ENCODE measurements at places on chromosomes 4 and X.

DNA sequence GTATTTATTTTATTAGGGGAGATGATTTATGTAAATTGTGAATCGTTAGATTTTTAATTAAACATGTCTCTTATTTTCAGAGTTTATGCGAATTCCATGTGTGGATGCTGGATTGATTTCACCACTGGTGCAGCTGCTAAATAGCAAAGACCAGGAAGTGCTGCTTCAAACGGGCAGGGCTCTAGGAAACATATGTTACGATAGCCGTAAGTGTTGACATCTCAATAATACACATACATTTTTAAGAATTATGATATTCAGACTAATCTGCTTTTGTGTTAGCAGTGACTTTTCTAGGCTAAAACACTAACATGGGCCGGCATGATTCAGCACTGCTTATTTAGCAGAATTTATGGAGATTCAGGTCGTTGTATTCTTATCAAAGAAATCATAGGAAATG lies 91.2 kb downstream of the RAP1GDS1 start:
- DNase-seq = no peak

- DNase-seq = no peak
These were observed 12.5 kb downstream of the ZBTB33 start for GRCh38 chrX:120262859-120263708.

DNA sequence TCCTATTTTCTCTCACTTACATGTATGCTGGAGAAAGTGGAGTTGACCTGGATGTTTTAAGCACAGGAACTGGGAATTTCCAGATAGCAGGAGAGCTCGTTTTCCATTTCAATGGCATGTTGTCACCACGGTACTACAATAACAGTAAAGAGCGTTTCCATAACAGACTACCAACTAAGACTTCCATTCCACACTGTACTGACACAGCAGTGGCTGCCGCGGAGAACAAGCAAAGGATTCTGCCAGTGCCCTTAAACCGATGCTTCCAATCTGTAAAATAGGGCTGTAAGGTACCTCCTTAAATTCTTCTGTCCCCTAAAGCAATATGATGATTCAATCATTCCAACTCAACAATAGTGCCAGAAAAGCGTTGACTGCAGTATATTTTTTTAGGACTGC lies 143.9 kb downstream of the KLHL13 start:
- DNase-seq = no peak

GRCh38 chr4:168693750-168694490 lies 197.1 kb downstream of the PALLD start:
- no peak for DNase-seq

- peak; percentile 76 for DNase-seq
These were observed 2.3 kb downstream of the S100P start for GRCh38 chr4:6695660-6696610.

DNA sequence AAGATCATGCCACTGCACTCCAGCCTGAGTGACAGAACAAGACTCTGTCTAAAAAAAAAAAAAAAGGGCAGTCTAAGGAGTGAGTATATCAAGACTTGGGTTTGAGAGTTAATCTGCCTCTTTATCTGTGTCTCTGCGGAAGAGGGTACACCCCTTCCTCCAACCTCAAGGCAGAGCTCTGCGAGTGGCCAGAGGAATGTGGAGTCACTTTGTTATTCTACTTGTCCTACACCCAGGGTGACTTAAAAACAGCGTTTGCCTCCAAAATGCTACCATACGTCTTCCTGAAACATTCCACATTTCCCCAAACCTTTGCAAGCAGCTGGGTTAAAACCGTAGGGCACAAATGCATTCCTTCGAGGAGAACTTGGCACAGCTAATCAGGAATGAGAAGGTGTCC lies 199.9 kb downstream of the SHOX start:
- no peak for DNase-seq
